Left renal pelvis (tissue), 4 donors: ENCODE measurements at places on chromosomes 16 and 17.

DNA sequence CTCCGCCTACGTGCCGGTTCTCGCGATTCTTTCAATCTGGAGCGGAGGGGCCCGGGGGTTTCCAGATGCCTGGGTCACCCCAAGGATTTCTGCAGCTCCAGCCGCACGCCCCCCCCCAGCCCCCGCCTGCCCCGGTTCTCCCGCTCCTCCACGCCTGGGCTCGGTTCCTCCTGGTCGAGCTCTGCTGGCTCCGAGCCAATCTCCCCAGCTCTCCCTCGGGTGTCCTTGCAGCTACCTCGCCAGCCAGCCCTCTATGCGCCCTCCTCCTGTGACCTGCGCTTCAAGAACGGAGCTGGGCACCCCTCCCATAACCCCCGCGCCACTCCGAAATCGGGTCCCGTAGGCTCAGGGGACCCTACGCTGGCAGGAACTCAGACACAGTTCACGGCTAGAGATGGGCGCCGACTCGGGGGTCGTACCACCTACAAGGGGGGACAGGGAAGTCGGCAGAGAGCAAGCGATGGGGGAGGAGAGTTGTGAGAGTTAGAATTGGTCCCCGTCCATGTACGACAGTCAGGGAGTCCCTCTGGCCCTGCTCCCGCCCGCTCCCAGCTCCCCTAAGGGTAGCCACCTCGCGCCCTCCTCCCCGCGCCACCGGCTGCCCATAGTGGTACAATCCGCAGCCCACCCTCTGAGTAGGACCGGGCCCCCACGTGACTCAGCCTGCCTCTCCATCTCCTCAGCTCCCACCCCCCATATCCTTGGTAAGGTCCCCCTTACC, 961 bp downstream of the FGF11 start:
- DNase-seq: no peak

DNA sequence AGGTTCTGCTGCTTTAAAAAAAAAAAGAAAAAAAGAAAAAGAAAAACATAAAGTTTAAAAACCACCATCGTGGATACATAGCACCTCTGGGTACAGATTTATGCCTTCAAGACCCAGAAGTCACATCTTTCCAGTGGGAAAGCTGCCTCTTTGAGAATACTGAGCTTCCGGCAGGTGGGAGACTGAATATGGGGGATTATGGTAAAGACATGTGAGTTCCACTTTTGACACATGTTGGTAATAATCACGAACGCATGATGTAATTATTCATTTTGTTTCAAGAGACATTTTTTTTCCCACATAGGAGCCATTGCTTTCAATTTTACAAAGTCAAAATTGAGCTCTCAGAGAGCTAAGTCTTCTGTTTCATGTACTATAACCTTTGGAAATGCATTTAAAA, 229.7 kb upstream of the CDH5 start:
- DNase-seq: no peak

DNA sequence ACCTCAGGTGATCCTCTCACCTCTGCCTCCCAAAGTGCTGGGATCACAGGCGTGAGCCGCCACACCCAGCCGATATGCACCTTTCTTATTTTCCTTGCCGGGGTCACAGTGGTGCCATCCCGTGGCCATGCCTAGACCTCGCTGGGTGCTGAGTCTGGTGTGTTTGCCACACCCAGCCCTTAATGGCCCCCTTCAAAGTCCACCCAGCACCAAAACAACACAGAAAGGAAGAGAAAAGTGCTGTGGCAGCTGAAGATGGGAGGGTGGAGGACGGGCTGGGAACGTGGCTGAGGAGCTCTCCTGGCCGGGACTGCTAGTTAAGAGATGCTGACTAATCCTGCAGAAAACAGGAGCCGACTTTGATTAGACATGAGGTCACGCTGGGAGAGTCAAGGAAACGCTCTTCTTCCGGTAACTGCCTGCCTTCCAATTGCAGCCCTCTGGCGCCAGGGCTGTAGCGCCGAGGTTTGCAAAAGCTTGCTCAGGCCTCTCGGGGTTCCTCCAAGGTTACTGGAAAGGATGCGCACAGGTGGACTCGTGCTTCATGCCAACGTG, 10.9 kb downstream of the SLC43A2 start:
- no peak for DNase-seq

GRCh38 chr16:56606071-56606475, 2.3 kb upstream of the MT2A start:
- no peak for DNase-seq

GRCh38 chr16:57726433-57726947, 9.1 kb upstream of the KATNB1 start:
- no peak for DNase-seq

DNA sequence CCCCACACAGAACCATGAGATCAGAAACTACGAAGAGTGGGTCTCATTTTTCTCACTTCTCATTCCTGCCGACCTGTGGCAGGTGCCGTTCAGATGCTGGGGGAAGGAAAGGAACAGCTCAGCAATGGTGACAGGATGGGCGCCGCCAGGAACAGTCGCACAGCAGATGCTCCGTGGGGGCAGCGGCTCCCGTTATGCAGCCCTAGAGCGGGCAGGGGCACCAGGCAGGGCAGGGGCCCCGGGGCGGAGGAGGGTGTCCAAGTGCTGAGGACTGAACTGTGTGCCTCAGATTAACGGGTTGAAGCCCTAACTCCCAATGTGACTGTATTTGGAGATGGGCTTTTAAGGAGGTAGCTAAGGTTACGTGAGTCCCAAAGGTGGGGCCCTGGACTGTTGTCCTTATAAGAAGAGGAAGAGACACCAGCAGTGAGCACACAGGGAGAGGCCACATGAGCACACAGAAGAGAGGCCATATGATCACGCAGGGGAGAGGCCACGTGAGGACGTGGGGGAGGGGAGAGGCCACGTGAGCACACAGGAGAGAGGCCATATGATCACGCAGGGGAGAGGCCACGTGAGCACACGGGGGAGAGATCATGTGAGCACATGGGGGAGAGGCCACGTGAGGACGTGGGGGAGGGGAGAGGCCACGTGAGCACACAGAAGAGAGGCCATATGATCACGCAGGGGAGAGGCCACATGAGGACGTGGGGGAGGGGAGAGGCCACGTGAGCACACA, 95.7 kb upstream of the METRNL start:
- DNase-seq: no peak

DNA sequence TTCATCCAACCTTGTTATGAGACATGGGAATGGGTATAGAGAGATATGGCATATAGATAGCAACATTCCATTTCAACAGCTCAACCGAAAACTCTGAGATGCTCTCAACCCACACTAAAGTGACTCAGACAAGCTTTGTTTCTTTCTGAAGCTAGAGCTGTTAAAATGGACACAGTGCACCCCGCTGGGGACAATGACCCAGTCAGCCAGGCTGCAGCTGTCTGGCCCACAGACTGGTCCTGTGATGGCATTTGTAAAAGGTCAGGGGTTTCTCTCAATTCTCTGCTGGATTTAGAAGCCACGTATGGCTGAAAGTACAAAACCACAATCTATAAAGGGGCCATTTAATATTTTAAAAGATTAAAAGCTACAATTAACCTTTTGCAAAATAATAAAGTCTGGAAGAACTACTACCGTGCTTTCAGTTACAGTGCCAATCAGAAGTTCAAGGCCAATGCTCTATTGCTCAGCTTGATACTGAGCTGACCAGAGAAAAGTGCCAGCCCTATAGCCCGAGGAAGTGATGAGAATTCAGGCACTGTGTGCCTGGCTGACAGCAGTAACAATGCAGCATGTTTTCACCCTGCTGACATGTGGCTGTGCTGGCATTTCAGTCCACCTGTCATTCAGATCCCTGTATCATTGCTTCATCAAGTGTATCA, 60.2 kb downstream of the TEX2 start:
- DNase-seq: no peak

DNA sequence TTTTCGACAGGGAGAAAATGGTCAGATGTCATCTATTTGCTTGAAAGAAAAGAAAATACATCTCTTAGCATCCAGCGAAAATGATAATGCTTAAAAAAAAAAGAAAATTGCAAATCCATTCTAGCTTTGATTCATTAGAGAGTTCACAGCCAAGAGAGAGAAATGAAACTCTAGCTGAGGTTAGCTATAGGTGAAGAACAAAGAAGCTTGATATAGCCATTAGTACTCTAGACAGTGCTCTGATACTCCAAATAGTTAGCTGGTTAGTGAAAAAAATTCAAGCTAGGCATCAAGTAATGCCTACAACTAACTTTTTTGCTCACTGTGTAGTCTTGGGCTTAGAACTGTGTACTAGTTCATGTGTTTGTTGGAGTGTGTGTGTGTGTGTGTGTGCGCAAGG, 721.6 kb upstream of the SOX9 start:
- DNase-seq: no peak

GRCh38 chr16:31073142-31073969, 684 bp downstream of the ZNF668 start:
- peak; percentile 87 for DNase-seq

- DNase-seq: no peak
Observed at GRCh38 chr17:17870247-17870646, 33.5 kb upstream of the SREBF1 start.

DNA sequence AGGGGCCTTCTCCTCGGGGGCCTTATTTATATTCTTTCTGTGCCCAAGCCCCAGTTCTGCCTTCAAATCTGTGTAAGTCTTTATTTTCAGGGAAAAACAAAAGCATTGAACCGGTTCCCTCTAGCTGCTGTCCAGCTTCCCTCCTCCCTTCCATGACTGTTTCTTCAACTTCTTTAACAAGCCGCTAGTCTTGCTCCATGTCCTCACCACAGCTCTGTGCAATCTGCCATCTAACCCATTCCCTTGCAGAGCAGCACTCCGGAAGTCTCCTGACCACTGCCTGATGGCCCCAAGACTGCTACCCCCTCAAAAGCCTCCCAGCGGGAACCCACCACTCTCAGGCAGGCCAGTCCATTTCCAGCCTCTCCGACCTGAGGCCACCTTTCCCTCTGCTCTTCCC, 16.9 kb downstream of the EMC8 start:
- no peak for DNase-seq

GRCh38 chr16:88317613-88317965, 65.2 kb upstream of the ZNF469 start:
- DNase-seq: no peak

DNA sequence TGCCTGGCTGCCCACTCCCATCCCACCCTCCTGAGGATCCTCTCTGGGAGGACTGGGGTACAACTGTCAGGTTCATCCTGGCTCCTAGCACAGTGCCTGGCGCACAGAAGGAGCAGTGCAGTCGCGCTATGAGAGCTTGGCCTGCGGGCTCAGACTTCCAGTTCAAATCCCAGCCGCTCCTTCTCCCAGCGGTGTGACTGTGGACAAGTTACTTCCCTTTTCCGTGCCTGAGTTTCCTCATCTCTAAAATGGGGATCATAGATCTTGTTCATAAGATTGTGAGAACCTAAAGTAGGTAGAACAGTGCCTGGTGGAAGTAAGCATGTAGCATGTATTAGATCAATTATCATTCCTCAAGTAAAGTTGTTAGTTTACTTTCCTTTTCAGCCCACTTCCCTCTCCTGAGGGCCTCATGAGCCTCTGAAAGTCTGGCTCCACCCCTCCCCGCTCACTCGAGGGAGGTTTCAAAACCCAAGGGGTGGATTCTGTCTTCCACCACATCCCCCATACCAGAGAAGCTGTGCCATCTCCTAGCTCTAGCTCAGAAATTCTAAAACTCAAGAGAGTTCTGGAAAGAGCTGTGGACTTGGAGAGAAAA, 19.9 kb upstream of the COL1A1 start:
- DNase-seq: no peak

DNA sequence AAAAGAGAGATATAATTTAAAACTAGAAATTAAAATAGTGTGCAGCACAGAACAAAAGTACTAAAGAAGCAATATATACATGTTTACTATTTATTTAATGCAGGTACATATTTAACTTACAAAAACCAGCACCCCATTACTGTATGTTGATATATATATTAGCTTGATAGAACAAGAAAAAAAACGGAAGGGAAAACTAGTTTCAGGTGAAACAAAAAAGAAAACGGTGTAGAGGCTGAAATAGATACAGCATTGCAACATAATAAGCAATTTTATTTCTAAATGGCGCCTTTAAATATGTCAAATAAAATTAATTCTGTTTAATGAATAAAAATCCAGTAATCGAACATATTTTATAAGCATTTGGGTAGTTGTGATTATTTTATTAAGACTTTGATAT, 3.9 kb downstream of the HNF1B start:
- DNase-seq: no peak

- DNase-seq: no peak
Observed at GRCh38 chr17:38579934-38580333, 25.8 kb downstream of the SRCIN1 start.

DNA sequence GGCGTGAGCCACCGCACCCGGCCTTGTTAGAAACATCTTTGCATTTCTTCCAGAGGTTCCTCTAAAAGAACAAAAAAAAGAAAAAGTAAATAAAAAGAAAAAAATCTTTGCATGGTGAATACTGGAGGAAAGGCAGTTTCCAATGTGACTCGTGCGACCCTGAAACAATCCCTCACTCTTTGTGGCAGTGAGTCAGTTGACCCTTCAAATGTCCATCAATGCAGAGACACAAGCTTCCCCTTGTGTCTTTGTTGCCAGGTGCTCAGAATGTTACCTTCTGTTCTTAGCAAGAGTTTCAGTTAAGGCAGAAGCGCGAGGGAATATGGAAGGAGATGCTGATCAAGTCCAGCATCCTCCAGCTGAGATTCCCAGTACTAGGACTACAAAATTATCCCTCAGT, 16.4 kb downstream of the CACNG4 start:
- no peak for DNase-seq

- DNase-seq: no peak
Observed at GRCh38 chr16:7449306-7449705, 116.7 kb downstream of the RBFOX1 start.

- DNase-seq: no peak
Observed at GRCh38 chr16:56226187-56226586, 34.9 kb downstream of the GNAO1 start.

DNA sequence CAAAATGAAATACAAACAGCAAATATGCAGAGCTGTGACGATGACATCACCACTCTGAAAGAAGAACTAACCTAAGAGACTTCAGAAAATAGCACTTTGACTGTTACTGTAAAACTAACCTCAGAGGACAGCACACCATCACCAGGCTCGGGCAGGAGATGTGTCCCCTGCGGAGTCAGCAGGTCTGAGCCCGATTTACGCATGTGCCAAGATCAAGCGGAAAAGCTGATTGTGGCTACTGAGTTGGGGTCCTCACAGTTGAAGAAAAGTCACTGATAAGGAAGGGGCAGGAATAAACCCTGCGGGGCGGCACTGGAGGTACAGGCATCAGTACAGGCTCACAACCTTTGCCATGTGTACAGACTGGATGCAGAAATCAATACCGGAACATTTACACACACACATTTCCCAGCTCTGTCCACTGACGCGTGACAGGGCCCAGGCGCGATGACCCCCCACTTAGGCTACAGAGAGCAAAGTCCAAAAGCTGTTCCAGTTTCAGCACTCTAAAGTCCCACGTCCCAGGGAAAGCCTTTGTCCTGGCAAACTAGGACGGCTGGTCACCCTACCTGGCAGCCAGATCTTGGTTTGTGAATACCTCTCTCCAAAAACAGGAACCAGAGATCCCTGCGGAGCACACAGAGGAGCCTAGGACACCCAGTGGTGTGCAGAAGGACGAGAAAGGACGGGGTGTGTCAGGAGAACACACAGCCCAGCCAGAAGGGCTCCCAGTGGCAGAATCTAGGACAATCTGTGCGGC, 21.5 kb downstream of the TRAP1 start:
- no peak for DNase-seq
